Uterus (tissue), 4 donors: ENCODE measurements at places on chromosomes 2 and 18. TPM values are rescaled to one million over a fixed set of nuclear protein-coding genes. Genes with fewer than 3 reads are reported as not detected.

Gene DLX2
- not detected for total RNA-seq

Gene FAM110C
- total RNA-seq, result 13.2 TPM

Gene PRKAG3
- not detected for total RNA-seq

GRCh38 chr2:138475277-138475776, 26.2 kb upstream of the SPOPL start:
- H3K4me1 ChIP-seq, result no peaks in the 10 kb centered on the region
- H3K4me3 ChIP-seq, result no peak overlapping the region
- no peaks in the 10 kb centered on the region for H3K27me3 ChIP-seq
- H3K27ac ChIP-seq, result no peak overlapping the region

- no peaks in the 10 kb centered on the region for H3K36me3 ChIP-seq
- no peaks in the 10 kb centered on the region for H3K4me1 ChIP-seq
- no peak for DNase-seq
- no peak overlapping the region for H3K27ac ChIP-seq
These were observed 7.2 kb downstream of the NCL start for GRCh38 chr2:231457101-231457500.
